ENCODE measurements at places on chromosomes 2 and 18.
A peak's percentile ranks its signal among the peaks of the same experiment; 100 is the strongest.

GRCh38 chr18:80231151-80231550 is 16.2 kb downstream of the PARD6G start:
- DNase-seq, result no peak

DNA sequence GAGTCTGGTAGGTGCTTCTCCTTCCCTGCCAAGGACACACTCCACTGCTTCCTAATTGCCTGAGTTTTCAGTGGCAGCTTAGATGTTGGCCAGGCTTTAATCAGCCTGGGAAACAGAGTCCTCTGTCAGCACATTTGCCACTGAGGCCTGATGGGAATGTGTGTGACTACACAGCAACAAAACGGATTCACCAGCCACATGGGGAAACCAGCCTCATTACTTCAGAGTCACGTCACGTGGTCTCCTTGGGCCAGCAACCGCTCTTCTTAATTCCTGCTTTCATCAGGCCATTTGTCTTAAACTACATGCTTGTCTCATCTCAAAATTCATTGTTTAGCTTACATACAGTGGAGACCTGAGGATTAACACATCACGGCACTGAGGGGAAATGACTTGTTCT is 93.9 kb upstream of the LTBP1 start:
- DNase-seq, result no peak

DNA sequence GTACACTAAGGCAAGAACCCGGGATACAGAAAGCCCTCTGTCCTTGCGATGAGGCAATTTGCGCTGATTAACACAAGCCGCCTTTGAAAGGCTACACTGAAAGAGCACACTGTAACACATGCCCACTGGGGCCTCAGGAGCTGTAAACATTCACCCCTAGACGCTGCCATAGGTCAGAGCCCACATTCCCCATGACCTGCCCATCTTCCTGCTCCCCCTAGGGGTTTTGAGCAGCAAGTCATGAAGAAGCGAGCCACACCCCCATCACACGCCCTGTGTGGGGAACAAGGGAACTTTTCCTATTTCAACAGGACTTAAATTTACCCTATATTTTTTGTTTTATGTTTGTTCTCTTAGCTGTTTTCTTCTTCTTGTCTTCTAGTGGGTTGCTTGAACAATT is 47.8 kb upstream of the SLC4A10 start:
- DNase-seq, result peak; percentile 10

DNA sequence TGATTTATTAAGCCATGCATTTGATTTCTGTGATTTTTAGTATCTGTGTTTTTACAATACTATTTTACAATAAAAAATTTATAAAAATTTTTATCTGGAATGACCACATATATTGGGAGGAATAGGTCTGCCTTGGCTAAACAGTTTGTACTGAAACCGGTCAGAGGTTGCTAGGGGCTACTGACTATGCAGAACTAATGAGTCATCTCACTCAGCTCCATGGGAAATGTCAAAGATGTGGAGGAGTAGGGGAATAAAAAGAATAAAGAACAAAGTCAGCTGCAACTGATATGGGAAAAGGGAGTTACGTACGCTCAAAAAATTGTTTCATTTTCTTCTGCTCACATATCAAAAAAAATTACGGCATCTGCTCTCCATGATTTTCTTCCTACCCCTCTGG is 8.6 kb upstream of the TMEM163 start:
- no peak for DNase-seq
